ENCODE measurements at places on chromosomes 6 and 20.

DNA sequence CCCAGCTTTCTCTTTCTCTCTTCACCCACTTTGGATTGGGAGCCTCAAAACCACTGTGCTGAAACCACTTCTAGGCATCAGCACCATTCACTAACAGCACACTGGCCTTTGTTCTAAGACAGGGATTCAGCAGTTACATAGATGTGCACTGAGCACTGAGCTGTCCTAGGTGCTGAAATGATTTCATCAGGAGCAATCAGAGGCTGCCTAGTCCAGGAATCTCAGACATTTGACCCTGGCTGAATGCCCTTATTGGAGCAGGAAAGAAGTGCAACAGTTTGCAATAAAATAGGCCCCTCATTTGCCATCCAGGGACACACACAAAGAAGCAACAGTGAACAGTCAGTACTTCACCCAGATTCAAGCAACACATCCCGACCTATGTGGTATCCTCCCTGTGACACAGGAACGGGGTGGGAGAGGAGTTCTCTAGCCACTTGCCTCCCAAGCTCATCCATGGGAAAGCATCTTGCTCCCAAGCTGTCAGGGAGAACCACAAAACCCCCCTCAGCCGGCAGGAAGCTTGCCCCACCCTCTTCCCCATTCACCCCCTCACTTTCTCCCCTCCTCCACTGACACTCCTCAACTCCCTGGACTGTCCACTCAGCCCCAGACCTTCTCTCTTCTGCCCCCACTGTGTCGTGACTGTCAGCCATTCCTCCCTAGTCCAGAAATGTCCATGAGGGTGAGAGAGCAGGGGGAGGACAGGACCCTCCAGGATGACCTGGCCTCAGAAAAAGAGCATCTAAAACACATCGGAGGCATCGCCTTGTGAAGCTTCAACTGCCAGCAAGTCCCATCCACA, 304.4 kb downstream of the PREX1 start:
- DNase-seq: peak; percentile 68

DNA sequence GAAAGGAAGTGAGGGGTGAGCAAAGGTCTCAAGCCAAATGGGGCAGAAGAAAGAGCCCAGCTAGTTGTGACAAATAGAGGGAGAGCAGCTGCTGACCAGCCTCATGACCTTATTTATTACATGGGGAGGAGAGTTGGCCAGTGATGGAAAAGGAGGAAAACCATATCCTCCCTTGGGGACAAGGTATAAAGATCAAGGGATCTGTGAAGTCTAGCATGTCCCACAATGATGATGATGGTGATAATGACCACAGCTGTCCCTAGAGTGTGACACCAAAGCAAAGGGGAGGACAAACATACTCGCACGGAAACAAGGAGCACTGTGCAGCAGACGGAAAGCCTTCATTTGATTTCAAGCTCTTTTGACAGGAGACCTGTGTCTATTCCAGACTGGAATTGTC, 190.4 kb upstream of the MCHR2 start:
- no peak for DNase-seq

- DNase-seq: peak; percentile 43
Measured at GRCh38 chr6:84466511-84466910, 239.1 kb upstream of the CEP162 start.

DNA sequence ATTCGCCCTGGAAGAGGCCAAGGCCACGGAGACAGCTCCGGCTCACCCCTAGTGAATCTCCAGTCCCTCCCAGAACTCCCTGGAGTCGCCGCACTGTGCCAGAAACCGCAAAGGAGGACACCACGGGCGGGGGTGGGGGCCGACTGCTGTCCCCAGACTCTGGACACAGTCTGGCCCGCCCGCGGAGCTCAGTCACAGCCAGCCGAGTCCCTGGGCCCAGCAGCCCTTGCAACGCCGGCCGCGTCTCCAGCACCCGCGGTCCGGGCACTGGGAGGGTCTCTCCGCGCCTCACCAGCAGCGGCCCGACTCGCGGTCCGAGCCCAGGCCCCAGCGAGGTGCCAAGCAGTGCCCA, 518 bp downstream of the PEX6 start:
- DNase-seq: peak; percentile 23

- no peak for DNase-seq
Measured at GRCh38 chr20:63544241-63544957, 3.1 kb downstream of the SRMS start.

- DNase-seq: no peak
Measured at GRCh38 chr6:151811081-151811480, 3.6 kb downstream of the ESR1 start.

GRCh38 chr20:14009208-14009607, 13.9 kb downstream of the MACROD2 start:
- no peak for DNase-seq

DNA sequence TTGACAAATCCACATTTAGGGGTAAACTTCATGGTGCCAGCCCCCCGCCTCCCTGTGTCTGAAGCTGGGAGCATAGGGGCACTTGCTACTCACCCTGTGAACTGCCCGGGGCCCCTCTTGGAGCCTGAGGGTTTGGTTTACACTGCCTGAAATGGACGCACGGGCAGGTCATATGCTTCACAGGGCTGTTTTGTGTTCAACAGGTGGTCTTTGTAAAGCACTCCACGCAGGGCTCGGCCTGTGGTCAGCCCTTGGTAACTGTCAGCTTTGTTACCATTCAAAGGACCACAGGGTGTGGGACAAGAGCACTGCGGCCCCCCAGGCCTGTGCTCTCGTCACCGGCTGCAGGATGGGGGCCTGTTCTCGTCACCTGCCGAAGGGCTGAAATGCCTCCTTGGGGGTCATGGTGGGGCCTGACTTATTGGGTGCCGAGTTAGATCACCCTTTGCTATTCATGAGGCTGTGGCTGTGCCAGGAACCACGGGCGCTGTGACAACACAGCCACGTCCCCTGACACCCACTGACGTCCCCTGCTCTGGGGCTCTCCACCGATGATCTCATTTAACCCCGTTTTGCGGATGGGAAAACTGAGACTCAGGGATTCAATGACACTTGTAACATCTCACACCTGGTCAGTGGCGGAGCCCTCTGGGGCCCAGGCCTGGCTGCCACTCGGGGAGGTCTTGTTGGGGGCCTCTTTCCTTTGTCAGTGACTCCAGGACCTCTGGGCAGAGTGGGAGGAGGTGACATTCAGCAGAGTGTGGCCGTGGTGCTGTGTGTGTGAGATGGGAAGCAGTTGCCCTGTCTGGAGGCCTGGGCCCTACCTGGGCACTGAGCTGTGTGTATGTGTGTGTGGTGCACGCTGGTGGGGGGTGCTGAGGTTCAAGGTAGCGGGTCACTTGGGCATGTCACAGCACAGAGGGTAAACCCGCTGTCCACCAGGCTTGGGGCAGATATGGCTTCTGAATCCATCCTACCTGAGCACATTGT, 24.9 kb downstream of the ZBP1 start:
- DNase-seq: no peak

- no peak for DNase-seq
Measured at GRCh38 chr6:135850882-135851281, 619 bp upstream of the PDE7B start.

DNA sequence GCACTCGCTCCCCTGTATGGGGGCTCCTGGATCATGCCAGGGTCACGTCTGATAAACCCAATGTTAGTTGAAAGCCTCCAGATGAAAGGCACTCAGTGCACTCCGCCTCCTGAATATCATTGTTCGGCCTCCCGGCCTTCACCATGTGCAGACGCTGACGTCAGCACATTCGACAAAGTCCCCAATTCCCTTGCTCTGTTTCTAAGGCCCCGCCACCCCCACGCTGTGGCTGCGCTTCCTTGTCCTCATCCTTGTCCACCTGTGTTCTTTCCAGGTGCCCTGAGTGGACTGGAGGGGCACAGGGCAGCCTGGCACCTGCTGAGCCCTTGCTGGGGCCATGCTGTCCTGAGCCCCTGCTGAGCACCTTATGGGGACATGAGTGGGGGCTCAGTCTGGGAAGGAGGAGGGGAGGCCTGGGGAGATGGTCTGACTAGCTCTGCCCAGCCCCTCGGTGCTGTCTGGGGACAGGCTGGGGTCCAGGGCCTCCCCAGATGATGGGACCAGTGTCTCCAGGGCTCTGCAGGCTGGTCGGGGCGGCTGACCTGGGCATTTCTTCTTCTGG, 9.8 kb upstream of the BHLHE23 start:
- DNase-seq: no peak

- DNase-seq: no peak
Measured at GRCh38 chr6:15512126-15512525, 150.7 kb downstream of the DTNBP1 start.

- no peak for DNase-seq
Measured at GRCh38 chr6:162728706-162729105, 932 bp downstream of the PACRG start.

DNA sequence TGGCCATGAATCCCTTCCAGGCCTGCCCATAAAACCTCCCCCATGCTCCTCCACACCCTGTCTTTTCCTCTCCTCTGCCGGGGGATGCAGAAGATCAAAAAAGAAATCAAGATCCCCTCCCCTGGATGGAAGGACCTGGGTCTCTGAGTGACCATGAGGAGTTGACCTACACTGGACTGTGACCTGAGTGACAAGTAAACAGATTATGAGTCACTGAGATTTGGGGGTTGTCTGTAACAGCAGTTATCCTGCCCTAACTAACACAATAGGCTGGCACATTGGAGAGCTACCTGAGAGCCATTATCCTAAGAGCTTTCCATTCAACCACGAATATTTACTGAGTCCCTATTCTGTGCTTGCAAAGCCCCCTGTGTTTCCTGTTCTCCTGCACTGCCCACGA, 28.4 kb upstream of the SIRPA start:
- no peak for DNase-seq

DNA sequence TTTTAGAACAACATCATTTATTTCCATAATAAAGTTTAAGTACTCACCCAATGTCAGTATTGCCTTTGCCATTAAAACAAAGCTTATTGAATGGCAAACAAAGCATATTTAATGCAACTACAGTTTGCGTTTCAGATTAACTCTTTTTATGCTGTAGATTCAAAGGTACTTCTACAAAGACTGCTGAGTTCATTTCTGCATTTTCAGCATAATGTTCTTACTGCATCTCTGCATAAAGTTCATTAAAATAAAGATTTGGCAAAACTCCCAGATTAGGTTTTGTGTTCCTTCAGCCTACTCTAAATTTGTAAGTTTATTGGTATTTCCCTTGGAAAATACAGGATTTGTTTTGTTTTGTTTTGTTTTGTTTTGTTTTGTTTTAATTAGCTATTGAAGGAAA, 359.4 kb downstream of the ADGRB3 start:
- DNase-seq: no peak

DNA sequence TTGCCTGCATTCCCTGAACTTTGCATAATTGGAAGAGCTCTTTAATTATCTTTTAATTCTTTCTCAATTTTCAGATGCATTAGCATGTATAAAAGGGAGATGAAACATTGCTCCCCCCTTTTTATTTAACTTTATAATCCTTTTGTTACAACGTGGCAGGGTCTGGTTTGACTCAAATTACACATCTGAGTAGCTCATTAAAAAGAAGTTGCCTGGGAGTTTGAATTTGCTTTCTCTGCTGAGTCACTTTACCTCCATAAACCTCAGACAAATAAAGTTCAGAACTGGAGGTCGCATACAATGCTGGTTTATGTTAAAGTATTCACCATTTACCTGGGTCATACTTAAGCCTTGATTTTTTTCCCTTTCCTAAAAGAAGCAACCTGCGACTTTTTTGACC, 495.2 kb downstream of the PREX1 start:
- DNase-seq: no peak

- DNase-seq: no peak
Measured at GRCh38 chr20:24692446-24693200, 223.2 kb downstream of the SYNDIG1 start.

DNA sequence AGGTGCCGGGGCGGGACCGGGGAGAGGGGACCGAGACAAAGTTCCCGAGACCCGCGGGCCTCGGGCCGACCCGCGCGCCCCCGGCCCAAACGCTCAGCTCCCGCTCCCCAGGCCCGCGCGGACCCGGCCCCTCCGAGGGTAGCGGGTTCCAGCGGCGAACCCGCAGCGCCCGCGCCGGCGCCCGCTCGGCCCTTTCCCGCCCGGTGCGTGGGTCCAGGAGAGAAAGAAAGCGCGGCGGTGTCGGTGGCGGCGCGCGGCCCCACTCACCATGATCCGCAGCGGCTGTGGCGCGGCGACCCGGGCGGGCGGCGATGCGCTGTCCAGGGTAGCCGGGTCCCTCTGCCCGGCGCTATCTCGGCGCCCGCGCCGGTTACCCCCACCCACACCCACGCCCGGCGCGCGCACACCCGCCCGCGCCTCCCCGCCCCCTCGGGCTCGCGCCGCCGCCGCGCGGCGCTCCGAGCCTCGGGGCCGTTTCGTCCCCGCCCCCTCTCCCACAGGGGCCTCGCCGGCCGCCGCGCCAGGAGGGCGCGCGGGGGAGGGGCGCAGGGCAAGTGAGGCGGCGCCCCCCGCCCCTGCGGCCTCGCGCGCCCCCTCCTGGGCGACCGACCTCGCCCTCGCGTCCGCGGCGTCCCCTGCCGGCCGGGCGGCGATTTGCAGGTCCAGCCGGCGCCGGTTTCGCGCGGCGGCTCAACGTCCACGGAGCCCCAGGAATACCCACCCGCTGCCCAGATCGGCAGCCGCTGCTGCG, at the start of gene ELOVL2:
ELOVL2 (minus strand) TSS at position 345 of the 751 bp plus-strand sequence; CDS start at position 270, 75 bp downstream.
- DNase-seq: peak; percentile 27

- no peak for DNase-seq
Measured at GRCh38 chr20:5008759-5009158, 7.4 kb upstream of the SLC23A2 start.

DNA sequence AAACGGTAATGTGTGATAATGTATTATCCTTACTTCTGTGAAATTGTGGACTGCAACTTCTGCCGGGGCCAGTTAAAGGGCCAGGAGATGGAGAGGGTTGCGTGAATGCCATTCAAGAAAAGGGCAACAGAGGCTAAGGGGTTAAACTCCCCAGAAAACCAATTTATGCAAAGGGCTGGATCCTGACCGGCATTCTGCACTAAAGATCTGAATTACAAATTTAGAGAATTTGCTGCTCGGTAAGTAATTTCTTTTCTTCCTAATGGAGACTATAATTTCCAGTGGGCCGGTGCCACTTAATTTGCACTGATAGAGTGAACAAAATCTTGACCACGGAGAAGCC, 130.1 kb downstream of the BCAS1 start:
- DNase-seq: no peak

- no peak for DNase-seq
Measured at GRCh38 chr6:16419636-16420336, 181.4 kb downstream of the GMPR start.

- DNase-seq: no peak
Measured at GRCh38 chr6:36335465-36336207, 1.1 kb downstream of the BNIP5 start.

GRCh38 chr20:47304287-47304686, 52.2 kb downstream of the ZMYND8 start:
- DNase-seq: peak; percentile 33

DNA sequence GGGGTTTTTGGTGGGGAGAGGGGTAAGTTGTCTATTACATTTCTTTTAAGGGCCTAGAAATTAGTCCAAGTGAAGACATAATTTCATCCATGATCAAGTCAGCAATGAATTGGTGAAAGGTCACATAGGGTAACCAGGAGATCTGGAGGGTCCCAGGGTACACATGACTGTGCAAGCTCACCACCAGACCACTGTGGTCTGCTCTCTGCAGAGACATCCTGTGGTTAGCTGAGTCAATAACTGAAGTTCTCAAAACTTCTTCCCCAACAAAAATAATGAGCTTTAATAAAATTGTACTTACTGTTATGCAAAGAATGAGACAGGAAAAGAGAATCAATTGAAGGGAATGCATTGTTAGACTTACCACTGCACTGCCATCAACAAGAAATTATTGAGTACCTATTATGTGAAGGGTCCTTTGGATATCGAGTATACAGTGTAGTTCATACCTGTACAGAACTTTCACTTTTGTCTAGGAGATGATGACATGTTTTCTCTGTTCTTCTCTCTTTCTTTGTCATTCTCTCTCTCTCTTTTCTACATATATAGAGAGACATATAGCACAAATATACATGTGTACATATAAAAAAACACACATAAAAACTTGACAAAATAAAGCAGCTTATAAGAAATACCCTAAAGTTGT, 209.8 kb downstream of the GJA1 start:
- peak; percentile 44 for DNase-seq

Data from AG10803 (cell line).